Neural crest cell (in vitro differentiated cells): ENCODE measurements at places on chromosomes 3 and 15. TPM values are rescaled to one million over a fixed set of nuclear protein-coding genes. Genes with fewer than 3 reads are reported as not detected.

- H3K4me1 ChIP-seq = no peaks in the 10 kb centered on the region
- H3K27ac ChIP-seq = no peak overlapping the region
- peaks cover 7% of the 10 kb centered on the region for H3K36me3 ChIP-seq
- no peak for DNase-seq
Measured at GRCh38 chr3:67401921-67402320, 252.5 kb downstream of the SUCLG2 start.

Gene DAZL
- not detected in 2 replicates for total RNA-seq

Gene NPHP3
- total RNA-seq = 18.9 and 22.6 TPM in 2 replicates

Gene EEF1AKMT4
- total RNA-seq = 3.4 and 3.9 TPM in 2 replicates

GRCh38 chr3:45056608-45057301, 30.7 kb downstream of the CLEC3B start:
- H3K27me3 ChIP-seq = no peaks in the 10 kb centered on the region
- no peaks in the 10 kb centered on the region for H3K36me3 ChIP-seq
- DNase-seq = no peak
- H3K27ac ChIP-seq = no peak overlapping the region
- no peak overlapping the region for H3K4me3 ChIP-seq

GRCh38 chr3:178246004-178246403, 290.2 kb upstream of the KCNMB2 start:
- no peaks in the 10 kb centered on the region for H3K27me3 ChIP-seq
- H3K36me3 ChIP-seq = peaks cover 1% of the 10 kb centered on the region
- no peak overlapping the region for H3K27ac ChIP-seq
- DNase-seq = no peak
- H3K4me3 ChIP-seq = no peak overlapping the region
- H3K4me1 ChIP-seq = peaks cover 15% of the 10 kb centered on the region

Gene PRR20G
- total RNA-seq = not detected in 2 replicates
